ENCODE measurements at places on chromosomes 6 and 20.
A peak's percentile ranks its signal among the peaks of the same experiment; 100 is the strongest.

GRCh38 chr6:73394577-73395354 is at the start of gene DDX43:
DDX43 (plus strand) TSS chr6:73394828; CDS start chr6:73394906, 78 bp downstream.
- DNase-seq: peak; percentile 80

GRCh38 chr6:53793318-53794136 is 1.3 kb upstream of the LRRC1 start:
- DNase-seq: no peak

DNA sequence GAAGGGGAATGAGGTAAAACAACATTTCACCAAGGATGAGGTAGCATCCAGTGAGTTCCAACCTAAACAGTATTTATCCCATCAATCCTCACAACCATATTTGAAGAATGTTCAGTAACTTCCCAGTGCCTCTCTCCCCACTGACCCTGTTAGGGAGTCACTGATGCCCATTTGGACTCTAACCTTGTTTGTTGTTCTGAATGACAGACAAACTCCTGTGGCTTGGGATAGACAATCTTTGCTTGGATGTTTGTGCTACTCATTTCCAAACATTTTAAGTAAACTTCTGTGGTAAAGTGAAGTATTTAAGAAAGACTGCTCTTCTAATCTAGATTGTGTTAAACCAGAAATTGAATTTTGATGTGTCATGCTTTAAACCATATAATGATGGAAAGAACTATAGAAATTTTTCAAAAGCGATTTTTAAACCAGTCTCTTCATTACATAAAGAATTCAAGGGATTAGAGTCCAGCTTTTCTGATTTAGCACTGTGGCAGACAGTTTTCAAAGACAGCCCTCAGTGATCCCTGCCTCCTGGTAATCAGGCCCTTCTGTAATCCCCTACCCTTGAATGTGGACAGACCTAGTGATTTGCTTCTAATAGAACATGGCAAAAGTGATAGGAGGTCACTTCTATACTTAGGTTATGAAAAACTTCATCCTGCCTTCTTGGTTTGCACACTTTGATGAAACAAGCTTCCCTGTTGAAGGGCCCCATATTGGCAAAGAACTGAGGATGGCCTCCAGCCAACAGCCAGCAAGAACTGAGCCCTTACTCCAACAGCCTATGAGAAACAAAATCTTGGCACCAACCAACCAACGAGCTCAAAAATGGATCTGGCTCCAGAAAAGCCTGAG is 191.6 kb downstream of the DST start:
- peak; percentile 45 for DNase-seq

GRCh38 chr6:37648465-37649330 is 49.0 kb downstream of the MDGA1 start:
- DNase-seq: no peak

- peak; percentile 33 for DNase-seq
Observed at GRCh38 chr20:48795732-48796131, 32.1 kb downstream of the PREX1 start.

DNA sequence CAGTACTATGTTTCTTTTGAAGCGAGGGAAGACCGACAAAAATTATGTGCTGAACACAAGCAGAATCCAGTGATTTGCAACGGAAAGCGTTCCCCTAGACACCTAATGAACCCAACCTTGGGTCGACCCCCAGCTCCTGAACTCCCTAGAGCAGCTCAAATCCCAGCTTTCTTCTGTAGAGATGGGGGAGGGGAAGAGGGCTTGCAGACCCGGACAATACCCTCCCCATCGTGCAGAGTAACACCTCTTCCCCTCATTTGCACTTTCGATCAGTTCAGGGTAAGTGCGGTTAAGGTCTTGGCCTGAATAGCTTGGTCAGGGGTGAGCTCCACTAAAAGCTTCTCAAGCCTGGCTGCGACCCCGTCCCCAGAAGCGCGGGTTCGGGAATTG is 404 bp downstream of the CEP162 start:
- DNase-seq: no peak

DNA sequence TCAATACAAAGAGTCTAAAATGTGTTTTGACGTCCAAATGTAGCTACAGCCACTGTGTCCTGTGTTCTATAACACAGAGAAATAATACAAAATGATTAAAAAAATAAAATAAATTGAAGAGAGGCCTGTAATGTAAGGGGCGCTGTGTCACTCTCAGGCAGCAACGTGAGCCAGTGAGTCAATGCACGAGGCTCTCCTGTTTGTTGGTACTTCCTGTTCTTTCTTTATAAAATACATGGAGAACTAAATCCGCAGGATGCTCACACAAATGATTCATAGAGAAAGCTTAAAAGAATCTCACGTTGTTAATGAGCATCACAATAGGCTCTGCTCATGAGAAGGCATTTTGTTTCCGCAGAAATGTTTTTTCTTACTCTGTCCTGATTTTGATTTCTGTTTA is 635.0 kb upstream of the AGPAT4 start:
- DNase-seq: no peak

- no peak for DNase-seq
Observed at GRCh38 chr6:142706210-142706609, 238.8 kb downstream of the HIVEP2 start.

- DNase-seq: peak; percentile 73
Observed at GRCh38 chr20:45011108-45011526, 44.8 kb downstream of the STK4 start.

- DNase-seq: no peak
Observed at GRCh38 chr20:1874450-1875182, 20.6 kb upstream of the SIRPA start.

- no peak for DNase-seq
Observed at GRCh38 chr6:156273065-156273711, 504.0 kb upstream of the ARID1B start.

DNA sequence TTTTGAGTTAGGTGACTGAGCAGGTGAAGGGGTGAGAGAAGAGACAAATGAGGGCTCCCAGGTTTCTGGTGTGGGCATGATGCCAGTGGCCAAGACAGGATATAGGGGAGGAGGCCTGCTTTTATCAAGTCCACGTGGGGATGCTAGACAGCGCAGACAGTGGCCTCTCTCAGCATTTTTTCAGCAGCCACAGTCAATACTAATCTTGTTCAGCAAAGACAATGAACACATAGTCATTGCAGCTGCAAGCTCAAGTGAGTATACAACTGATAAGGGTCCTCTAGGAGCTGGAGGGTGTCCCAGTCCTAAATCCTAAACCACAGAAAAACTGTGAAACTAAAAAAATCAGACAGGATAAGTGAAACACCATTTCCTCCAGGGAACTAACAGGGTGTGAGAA is 48.6 kb downstream of the UQCC1 start:
- no peak for DNase-seq

DNA sequence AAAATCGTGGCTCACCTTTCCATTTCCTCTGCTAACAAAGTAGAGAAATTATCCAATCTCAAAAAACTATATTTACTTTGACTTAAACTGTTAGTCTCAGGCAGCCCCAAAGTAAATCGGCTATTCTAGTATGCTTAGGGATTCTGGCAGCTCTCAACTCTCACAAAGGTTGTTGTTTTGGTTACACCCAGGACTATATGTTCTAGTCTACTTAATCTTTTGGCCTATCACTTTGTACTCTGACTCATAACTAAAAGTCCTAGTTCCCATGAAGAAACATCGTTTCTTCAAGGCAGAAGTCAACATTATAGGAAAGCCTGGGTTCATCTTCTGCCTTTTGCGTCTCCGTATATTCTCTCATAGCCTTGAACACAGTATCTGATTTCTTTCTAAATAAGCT is 42.3 kb downstream of the MYLK4 start:
- DNase-seq: no peak

- no peak for DNase-seq
Observed at GRCh38 chr6:89145091-89145955, 532 bp upstream of the PM20D2 start.

- peak; percentile 58 for DNase-seq
Observed at GRCh38 chr6:151690768-151691562, 116.5 kb upstream of the ESR1 start.

DNA sequence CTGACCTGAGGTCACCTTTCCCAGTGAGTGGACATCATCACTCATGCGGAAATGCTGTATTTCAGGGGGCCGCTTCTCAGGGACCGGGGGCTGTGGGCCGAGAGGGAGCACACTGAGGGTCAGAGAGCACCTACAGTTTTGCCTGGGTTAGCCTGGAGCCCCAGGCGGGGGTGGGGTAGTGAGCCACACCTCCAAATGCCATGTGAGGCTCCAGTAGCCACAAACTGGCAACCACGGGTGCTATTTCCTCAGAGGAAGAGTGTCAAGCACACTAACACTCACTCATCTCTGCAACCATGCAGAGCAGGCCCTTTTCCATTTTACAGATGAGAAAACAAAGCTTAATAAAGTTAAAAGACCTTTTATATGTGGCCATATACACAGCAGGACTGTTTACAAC is 4.7 kb downstream of the EHMT2 start:
- no peak for DNase-seq

Data from AG10803 (cell line).